ENCODE measurements at places on chromosomes 3 and 15.
A peak's percentile ranks its signal among the peaks of the same experiment; 100 is the strongest.

DNA sequence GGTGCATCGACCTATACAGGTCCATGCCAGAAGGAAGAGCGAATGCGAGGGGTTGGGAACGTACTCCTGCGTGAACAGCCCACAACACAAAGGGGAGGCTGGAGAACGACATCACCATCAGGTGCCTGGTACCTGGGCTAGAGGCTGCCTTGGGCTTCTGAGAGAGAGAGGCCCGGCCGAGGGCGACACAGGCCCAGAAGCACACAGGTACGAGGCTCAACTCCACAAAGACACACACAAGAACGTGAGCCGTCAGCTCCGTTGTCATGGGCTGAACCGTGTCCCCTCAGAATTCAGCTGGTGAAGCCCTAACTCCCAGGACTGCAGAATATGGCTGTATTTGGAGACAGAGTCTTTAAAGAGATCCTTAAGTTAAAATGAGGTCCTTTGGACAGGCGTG lies 134.3 kb downstream of the ATP10A start:
- no peak for DNase-seq

GRCh38 chr3:45992821-45993221 lies 2.8 kb downstream of the FYCO1 start:
- DNase-seq, result peak; percentile 80

GRCh38 chr3:31947162-31947561 lies 33.9 kb downstream of the OSBPL10 start:
- no peak for DNase-seq

DNA sequence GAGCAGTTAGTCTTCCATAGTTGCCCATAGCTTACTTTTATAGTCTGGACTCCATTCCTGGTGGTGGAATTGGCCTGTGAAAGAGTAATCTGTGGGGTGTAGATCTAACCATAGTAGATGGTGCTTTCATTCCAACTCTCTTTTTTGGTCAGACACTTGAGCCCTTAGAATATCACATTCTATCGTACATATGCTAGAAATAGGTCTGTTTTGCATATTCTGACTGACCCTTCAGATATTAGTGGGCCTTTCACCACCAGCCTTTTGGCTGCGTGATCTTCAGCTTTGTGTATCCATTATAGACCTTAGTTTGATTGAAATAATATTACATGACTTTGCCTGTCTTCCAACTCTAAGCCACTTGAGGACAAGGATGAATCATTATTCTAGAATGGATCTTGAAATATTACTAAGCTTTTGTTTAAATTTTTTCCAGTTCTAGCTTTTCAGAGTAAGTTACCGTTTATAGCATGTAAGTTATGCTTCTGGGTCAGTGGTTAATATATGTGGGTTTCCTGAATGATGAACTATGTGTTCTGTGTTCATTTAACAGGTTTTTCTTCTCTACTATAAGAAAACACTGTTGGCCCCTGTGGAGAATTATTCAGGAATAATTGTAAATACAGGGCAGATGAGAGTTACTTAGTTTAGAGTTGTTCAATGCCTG lies 8.7 kb downstream of the RAB7A start:
- no peak for DNase-seq

GRCh38 chr15:68572921-68573320 lies 5.9 kb upstream of the CORO2B start:
- DNase-seq, result no peak

DNA sequence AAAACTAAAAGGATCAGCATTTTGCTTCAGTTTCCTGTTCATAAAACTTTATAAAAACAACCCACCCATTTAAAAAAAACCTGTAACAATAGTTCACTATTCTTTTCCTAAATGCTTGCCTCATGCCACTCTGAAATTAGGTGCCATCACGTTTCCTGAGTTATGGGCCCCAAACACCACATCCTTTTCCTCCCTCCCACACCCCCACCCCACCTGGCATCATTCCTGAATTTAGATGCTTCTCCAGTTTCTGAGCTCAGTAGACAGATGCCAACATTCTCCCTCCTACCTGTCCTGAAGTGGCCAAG lies 11.9 kb upstream of the ARHGEF3 start:
- no peak for DNase-seq

GRCh38 chr3:153976891-153977554 lies 144.2 kb upstream of the ARHGEF26 start:
- DNase-seq, result peak; percentile 4

DNA sequence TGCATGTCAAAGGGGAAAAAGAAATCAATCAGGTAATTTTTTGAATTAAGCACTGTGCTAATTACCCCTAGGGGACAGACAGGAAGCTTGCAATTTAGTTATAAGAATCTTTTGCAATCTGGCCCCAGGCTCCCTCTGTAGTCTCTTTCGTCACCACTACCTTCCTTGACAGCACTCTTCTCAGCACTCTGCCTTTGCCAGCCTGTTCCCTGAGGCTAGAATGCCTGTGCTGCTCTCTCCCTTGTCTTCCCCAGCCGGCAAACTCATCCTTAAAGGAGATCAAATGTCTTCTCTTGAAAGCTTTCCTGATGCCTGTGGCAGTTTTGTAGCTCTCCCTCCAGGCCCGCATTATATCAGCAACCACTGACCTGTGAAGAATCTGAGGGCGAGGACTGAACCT lies 32.4 kb upstream of the PRTG start:
- no peak for DNase-seq

DNA sequence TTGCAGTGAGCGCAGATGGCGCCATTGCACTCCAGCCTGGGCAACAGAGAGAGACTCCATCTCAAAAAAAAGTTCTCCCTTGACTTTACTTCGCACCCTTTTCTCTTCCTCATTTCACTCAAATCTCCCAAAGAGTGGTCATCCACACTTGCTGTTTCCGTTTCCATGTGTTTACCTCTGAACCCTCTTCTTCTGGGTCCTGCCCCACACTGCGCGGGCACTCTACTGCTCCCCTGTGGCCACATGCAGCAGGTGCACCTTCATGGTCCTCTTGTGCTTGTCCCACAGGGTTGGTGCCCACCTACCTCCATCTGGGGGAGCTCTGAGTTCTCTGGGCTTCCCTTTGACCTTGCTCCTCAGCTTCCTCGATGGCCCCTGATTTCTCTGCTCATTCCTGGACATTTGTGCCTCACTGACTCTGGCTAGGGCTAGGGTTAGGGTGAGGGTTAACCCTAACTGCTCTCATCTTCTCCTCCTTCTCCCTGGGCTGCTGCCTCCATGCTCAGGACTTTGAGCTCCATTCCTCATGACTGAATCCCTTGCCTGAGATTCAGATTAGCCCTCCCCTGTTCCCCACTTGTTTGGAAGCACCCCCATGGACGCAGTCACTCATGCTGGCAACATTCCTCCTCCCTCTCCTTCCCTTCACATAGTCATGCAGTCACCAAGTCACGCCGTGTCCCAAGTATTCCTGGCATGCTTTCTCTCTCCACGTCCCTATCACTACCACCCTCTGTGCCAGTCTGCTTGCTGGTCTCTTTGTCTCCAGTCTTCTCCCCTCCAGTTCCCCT lies 26.6 kb upstream of the KY start:
- no peak for DNase-seq

GRCh38 chr3:87949879-87950208 lies 109.0 kb downstream of the CGGBP1 start:
- no peak for DNase-seq

GRCh38 chr3:73510334-73510733 lies 114.4 kb downstream of the PDZRN3 start:
- DNase-seq, result no peak

DNA sequence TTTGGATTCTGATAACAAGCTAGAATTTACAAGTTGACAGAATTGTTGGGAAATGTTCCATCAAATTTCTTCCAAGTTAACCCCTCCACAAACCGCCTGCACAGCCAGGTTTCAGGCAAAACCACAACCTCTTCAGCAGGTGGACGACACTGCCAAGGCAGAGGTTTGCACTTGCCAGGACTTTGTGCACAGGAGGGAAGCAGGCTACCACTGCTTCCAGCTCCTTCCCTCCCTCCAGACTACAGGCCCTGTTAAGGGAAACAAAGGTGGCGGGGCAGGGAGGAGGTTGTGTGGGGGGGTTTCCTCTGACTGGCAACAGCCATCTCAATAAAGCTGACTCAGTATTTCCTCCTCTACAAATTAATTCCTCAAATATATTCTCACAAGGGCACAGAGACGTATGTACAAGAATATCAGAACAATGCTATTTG lies 42.2 kb downstream of the TBC1D2B start:
- no peak for DNase-seq

DNA sequence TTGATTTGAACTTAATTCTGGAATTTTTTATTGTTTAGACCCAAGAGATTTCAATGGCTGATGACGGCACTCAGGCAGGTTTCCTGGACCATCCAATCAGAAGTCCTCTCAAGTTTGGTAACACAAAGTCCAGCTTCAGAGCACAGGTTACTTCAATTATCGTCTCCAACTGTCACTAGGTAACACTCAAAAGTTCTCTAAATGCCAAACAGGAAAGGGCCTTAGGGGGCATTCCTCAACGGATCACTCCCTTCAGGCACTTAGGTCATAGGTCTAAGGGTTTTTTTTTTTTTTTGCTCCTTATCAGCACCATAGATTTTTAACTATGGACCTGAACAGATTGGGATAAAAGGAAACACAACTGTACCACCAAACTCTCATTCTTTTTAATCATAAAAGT lies 85.8 kb downstream of the MEIS2 start:
- no peak for DNase-seq

DNA sequence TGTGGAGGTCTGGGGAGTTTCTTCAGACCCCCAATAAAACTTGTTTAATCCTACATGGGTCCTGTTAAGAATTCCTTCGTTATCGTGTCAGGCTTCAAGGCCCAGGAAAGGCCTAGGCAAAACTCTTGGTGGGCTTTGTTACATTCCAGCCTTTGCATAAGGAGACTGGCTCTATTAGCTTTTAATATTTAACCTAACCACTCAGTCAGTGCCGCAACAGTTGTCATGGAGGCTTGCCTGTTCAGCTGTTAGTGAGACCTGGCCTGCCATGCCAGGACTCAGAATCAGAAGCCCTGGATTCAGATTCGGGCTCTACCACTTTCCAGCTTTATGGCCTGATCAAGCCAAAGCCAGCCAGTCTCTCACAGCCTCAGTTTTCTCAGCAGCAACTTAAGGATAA lies 19.6 kb downstream of the EIF1B start:
- no peak for DNase-seq

DNA sequence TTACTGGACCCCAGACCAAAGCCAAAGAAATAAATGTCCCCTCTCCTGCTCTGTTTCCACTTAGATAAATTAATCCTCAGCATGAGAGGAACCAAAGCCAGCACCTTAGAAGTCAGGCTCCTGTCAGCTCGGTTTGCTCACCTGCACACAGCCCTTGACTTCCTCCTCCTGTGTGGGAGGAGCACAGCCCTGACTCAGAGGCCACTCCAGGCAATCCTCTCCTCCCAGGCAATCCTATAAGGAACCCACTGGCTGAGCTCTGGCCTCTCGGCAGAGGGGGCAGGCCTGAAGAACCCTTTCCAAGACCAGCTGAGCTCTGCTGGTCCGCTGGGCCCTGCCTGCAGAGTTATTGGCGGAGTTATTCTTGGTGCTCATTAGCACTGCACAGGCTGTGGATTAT lies 30.8 kb downstream of the LIPC start:
- DNase-seq, result no peak

GRCh38 chr3:122929188-122930062 lies 98.1 kb downstream of the SEMA5B start:
- no peak for DNase-seq

GRCh38 chr3:138434276-138434874 lies at the start of gene ESYT3:
Gene ESYT3 (plus strand): TSS chr3:138434616. CDS start chr3:138434799, 183 bp downstream.
- no peak for DNase-seq

DNA sequence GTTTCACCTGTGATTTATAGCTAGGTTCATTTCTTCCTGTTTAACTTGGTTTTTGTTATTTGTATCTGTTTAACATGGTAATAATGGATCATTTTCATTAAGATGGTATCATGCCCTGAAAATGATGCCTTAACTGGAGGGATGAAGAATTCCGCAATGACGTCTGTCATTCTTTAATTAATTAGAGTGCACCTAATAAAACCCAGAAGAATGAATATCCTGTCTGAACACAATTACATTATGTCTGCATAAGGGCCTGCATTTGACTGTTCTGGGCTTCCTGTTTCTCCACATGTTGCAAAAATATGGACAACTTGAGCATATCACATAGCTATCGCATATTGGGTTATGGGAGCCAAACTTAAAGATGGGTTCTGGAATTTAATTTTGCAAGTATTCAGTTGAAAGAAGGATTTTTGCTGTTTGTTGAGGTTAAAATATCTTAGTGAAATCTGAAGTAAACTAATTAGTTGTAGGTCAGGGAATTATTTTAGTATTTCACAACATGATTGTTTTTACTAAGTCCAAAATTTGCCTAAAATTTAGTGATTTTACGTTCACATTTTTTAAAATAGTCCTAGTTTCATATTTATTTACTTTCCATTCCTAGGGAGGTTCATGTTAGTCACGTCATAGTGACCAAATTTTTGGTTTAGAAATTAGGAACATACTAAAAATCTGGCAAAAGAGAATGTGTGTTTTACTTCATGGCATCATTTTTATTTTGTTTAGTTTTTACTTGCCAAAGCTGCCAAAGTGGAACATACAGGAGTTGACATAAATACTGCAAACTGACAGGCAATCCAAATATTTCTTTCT lies 321.0 kb upstream of the TGFBR2 start:
- no peak for DNase-seq

DNA sequence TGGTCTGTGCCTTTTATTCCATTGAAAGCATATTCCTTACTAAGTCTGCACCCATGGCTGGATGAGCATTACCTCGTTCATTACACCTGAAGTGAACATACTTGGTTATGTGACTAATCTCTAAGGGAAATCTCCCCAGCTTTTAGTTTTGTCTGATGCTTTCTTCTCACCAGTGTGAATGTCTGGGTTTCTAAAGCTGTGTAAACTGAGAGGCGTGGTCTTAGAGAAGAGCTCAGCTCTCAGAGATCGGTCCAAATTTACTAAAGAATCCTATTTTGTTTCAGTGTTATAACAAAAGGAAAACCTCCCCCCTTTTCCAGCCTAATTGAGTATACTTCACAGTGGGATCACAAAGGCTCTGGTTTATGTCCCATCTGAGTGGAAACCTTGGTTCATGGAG lies 352.3 kb downstream of the PTPRG start:
- DNase-seq, result no peak

DNA sequence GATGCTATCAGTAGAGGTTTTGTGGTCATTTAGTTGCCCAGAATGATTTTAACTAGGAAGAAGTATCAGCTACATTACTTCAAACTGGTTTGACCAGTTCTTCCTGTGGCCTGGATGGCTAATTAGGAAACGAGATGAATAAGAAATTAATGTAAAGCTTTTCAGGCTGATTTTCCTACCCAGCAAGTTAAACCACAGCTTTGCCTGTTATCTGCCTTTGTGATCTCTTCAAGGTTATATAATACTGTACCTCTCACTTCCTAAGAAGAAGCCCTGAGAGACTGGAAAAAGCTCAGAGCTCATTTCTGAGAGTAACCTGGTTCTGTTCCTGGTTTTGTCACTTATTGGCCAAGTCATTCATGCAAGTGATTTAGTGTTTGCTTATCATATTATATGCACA lies 782.2 kb upstream of the GOLIM4 start:
- no peak for DNase-seq

- no peak for DNase-seq
These were observed 598.7 kb downstream of the IGSF11 start for GRCh38 chr3:118435851-118436350.

Measured in GM04504 (cell line).